ENCODE measurements at places on chromosomes 7 and 10.
A peak's percentile ranks its signal among the peaks of the same experiment; 100 is the strongest.

DNA sequence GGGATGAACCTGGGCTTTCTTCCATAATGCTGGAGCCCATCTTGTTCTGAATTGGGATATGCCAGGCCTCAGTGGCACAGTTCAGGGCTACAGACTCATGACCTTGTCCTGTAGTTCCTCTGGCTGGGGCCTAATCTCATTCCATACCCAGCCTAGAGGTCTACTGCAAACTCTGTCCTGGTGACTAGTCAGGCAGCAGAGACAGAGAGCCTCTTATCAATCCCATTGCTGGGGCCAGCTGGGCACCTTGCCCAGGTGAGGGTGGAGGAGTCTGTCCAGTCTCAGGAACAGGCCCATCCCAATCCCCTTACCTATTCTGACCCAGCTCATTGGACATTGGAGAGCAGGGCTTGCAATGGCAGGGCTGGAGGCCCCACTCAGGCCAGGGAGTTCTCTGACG, 28.0 kb upstream of the COMTD1 start:
- no peaks in the 10 kb centered on the region for H3K4me1 ChIP-seq
- H3K27ac ChIP-seq, result no peak overlapping the region
- no peak overlapping the region for H3K4me3 ChIP-seq
- no peaks in the 10 kb centered on the region for H3K36me3 ChIP-seq
- no peak for DNase-seq

GRCh38 chr10:5485948-5486852, 13.2 kb downstream of the CALML5 start:
- no peak overlapping the region for H3K27ac ChIP-seq
- no peaks in the 10 kb centered on the region for H3K36me3 ChIP-seq
- H3K4me1 ChIP-seq, result no peaks in the 10 kb centered on the region
- no peak for DNase-seq

DNA sequence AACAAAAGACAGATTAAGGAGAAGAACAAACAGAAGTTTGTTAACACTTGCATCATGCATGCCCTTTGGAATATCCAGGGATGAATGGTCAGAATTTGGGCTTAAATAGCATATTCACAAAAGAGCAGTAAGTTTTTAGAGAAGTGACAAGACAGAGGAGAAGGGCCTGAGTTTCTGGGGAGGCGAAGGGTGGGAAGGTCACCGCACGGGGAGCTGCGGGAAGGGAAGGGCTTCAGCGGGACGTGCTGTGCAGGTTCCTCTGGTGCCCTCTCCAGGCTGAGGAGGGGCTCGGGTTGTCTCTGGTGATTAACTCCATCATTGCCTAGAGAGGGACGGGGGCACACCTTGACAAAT, 10.4 kb upstream of the ZNF22 start:
- peak; percentile 8 for DNase-seq
- peaks cover 3% of the 10 kb centered on the region for H3K4me1 ChIP-seq
- H3K27ac ChIP-seq, result no peak overlapping the region
- H3K4me3 ChIP-seq, result no peak overlapping the region
- H3K27me3 ChIP-seq, result peaks cover 2% of the 10 kb centered on the region
- H3K36me3 ChIP-seq, result no peaks in the 10 kb centered on the region

DNA sequence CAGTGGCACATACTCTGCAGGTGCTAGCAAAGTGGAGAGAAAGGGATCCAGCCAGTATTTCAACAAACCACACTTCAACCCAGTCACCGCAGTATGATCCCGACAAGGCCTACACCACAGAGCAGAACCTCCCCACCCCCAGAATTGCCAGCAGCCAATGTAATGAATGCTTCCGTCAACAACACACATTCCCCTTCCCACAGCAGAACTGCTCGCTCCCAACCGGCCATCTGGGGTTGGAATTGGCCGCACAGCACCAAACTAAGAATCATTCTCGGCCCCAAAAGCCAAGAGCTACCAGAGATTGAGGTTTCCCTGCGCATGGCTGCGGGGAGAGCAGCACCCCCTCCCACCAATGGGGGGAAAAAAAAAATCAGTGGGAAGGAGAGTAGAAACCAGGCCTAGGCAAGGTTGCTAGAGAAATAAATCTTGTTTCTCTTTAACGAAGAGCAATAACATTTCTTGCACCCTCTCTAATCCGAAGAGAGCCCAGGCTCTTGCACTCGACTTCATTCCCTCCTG, 1.1 kb downstream of the WASL start:
- peaks cover 62% of the 10 kb centered on the region for H3K4me1 ChIP-seq
- H3K36me3 ChIP-seq, result peaks cover 6% of the 10 kb centered on the region
- peak overlapping the region; percentile 84 for H3K27ac ChIP-seq
- peak; percentile 55 for DNase-seq
- H3K27me3 ChIP-seq, result no peaks in the 10 kb centered on the region

GRCh38 chr7:101848208-101848951, 31.0 kb downstream of the CUX1 start:
- peaks cover 9% of the 10 kb centered on the region for H3K36me3 ChIP-seq
- peaks cover 5% of the 10 kb centered on the region for H3K4me1 ChIP-seq
- DNase-seq, result no peak
- H3K4me3 ChIP-seq, result no peak overlapping the region
- no peak overlapping the region for H3K27ac ChIP-seq

DNA sequence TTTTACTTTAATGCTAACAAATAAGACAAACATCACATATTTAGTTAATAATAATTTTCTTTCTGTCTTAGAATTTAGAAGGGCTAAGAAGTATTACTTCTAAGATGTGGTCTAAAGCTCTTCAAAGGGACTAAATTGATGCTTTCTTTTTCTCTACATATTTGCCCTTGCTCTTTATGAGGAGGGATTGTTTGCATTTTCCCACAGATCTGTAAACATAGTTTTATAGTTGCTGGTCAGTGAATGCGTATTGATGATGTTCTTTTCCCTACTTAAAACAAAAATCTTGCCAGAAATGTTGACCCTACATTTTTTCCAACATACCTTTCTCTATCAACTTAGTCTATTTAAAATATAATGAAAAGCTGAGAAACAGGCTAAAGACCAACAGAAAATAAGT, 372.4 kb upstream of the LRGUK start:
- DNase-seq, result no peak
- H3K27ac ChIP-seq, result no peak overlapping the region
- no peaks in the 10 kb centered on the region for H3K4me1 ChIP-seq

DNA sequence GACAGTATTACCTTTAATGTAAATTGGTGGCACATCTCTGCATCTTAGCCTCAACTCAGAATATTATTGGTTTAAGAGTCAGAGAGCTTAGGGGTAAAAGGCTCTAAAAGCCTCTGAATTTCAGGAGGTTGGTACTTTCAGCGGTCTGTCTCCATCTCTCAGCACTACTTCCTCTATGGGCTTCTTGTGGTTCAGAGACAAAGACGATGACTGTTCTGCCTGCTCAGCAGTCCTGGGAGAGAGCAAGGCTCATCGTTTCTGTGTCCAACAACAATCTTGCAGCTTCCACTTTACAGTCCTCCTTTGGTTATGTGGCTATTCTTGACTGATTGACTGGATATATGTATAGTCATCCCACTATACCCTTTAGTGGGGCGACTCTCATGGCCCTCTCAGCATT, 394.7 kb downstream of the AUTS2 start:
- no peak overlapping the region for H3K4me3 ChIP-seq
- no peak overlapping the region for H3K27ac ChIP-seq
- no peaks in the 10 kb centered on the region for H3K27me3 ChIP-seq
- no peaks in the 10 kb centered on the region for H3K36me3 ChIP-seq
- no peak for DNase-seq

DNA sequence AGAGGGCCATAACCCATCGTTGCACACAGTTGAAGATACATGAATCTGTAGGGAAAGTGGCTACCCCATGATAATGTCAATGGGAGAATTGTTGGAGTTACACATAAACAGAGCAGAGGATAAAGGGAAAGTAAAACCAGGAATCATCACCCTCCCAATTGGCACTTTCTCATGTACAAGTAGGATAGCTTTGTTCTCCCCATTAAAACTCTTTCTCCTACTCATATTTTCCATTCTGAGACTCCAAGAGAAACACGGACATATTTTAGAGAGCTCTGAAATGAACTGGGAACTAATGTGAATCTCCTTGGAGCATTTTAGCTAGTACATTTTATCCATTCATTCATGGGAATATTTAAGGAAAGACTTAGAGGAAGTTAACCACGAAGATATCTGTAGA, 17.2 kb upstream of the LRRC17 start:
- no peak overlapping the region for H3K4me3 ChIP-seq
- H3K27me3 ChIP-seq, result no peaks in the 10 kb centered on the region
- no peaks in the 10 kb centered on the region for H3K4me1 ChIP-seq
- DNase-seq, result no peak
- H3K27ac ChIP-seq, result no peak overlapping the region

DNA sequence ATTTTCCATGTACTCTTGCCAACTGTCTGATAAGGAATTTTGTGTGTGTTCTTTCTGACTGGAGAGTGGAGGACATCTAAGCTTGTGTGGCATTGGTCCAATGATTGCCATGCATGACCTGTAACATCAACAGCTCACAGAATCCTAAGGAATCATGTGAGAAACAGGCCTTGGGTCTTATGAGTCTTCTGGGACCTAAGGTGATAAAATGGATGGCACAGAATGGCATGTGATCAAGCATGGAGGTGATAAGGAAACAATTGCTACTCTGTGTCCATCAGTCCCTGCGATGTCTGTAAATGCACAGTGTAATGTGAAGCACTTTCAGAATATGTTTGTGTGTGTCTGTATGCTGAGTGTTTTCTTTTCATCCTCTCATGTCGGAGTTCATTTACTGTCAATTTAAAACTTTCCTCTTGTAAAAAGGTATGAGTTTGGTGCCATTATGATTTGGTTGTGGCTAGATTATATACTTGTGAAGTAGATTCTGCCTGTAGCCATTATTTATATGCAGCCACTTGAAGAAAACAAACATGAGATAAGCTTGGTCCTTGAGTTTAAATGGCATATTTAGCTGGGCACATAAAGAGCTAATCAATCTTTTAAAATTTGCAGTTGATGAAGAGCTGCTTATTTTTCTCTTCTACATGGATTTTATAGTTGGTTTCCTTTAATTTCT, 127.5 kb downstream of the VPS50 start:
- DNase-seq, result no peak
- peaks cover 7% of the 10 kb centered on the region for H3K36me3 ChIP-seq
- H3K4me3 ChIP-seq, result no peak overlapping the region
- H3K4me1 ChIP-seq, result no peaks in the 10 kb centered on the region
- H3K27me3 ChIP-seq, result no peaks in the 10 kb centered on the region

- H3K27me3 ChIP-seq, result peaks cover 2% of the 10 kb centered on the region
- no peaks in the 10 kb centered on the region for H3K4me1 ChIP-seq
- no peak overlapping the region for H3K27ac ChIP-seq
- DNase-seq, result no peak
- no peak overlapping the region for H3K4me3 ChIP-seq
Observed at GRCh38 chr10:126509182-126509581, 120.9 kb upstream of the ADAM12 start.

- peak overlapping the region; percentile 69 for H3K27ac ChIP-seq
- no peaks in the 10 kb centered on the region for H3K27me3 ChIP-seq
Observed at GRCh38 chr10:77873536-77874380, 52.8 kb downstream of the DLG5 start.

- H3K4me1 ChIP-seq, result no peaks in the 10 kb centered on the region
- no peak for DNase-seq
- peaks cover 6% of the 10 kb centered on the region for H3K27me3 ChIP-seq
- no peak overlapping the region for H3K27ac ChIP-seq
- no peaks in the 10 kb centered on the region for H3K36me3 ChIP-seq
Observed at GRCh38 chr10:71432101-71432905, 35.6 kb downstream of the CDH23 start.

GRCh38 chr10:83990126-83990525, 149.2 kb upstream of the GHITM start:
- no peak overlapping the region for H3K27ac ChIP-seq
- H3K27me3 ChIP-seq, result no peaks in the 10 kb centered on the region
- H3K36me3 ChIP-seq, result no peaks in the 10 kb centered on the region
- DNase-seq, result no peak
- H3K4me1 ChIP-seq, result no peaks in the 10 kb centered on the region

DNA sequence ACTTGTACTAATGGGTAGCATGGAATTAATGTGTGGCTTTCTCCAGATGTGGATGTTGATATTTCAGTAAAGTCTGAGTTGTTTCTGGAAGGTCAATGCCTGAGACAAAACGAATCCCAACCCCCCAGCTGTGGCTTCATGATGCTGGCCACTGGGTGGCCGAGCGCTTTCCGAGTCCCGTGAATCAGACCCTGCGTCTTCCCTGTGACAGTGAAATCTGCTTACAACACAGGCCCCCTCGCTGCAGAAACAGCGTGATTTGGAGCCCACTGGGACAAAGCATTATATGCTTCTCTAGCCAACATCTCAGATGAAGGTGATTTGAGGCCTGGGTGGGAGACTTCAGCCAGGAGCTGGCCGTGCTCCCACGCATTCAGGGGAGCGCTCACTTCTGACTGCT, 124.7 kb downstream of the WDR37 start:
- no peak for DNase-seq
- H3K4me1 ChIP-seq, result no peaks in the 10 kb centered on the region
- no peak overlapping the region for H3K27ac ChIP-seq
- H3K36me3 ChIP-seq, result no peaks in the 10 kb centered on the region
- no peak overlapping the region for H3K4me3 ChIP-seq
- peaks cover 3% of the 10 kb centered on the region for H3K27me3 ChIP-seq

DNA sequence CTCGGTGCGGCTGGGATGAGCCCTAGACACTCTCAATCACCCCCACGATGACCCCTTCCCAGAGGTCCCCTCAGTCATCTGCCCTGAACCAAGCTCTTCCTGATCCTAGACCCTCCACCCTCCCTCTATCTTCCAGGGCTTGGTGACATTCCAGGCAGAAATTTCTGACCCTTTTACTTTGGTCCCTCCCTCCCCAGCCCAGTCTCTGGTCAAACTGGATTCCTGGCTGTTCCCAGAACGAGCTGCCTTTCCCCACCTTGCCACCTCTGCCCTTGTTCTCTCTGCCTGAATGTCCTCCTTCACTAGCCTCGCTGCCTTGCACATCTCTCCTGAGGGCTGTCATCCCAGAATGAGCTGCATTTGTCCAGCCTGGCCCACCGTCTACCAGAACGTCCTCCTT, 1.3 kb upstream of the CLDN4 start:
- no peak overlapping the region for H3K4me3 ChIP-seq
- H3K27me3 ChIP-seq, result no peaks in the 10 kb centered on the region
- no peak overlapping the region for H3K27ac ChIP-seq
- no peaks in the 10 kb centered on the region for H3K36me3 ChIP-seq
- DNase-seq, result no peak
- H3K4me1 ChIP-seq, result peaks cover 25% of the 10 kb centered on the region

Data from activated CD4-positive, alpha-beta memory T cell treated with anti-CD3 and anti-CD28 coated beads for 36 hours (primary cell).